ENCODE measurements at places on chromosomes 3 and 15. TPM values are rescaled to one million over a fixed set of nuclear protein-coding genes. Genes with fewer than 3 reads are reported as not detected.

Gene FBXO40
- 0.06 TPM for total RNA-seq

Gene POLQ
- total RNA-seq: 0.32 TPM

Gene NR2E3
- 0.56 TPM for total RNA-seq

Gene TMOD2
- 9.0 TPM for total RNA-seq

Gene ADGRG7
- total RNA-seq: not detected

Gene ROPN1
- total RNA-seq: not detected

DNA sequence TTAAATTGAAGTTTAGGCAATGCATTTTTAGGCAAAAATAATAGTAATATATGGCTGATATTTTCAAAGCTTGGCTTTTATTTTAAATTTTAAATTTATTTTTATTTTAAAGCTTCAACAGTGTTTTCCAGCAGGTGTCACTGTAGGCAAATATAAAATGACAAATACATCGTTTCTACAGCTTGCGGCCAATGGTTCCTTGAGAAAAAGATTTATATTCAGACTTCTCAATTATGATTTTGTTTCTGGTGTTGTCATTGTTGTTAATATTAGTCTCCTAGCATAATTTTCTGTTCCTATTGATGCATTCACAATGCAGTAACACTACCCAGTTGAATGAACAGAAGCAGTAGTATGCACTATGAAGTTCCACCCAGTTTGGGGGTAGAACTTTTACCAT is 220.7 kb upstream of the DNAJC19 start:
- no peak for DNase-seq

DNA sequence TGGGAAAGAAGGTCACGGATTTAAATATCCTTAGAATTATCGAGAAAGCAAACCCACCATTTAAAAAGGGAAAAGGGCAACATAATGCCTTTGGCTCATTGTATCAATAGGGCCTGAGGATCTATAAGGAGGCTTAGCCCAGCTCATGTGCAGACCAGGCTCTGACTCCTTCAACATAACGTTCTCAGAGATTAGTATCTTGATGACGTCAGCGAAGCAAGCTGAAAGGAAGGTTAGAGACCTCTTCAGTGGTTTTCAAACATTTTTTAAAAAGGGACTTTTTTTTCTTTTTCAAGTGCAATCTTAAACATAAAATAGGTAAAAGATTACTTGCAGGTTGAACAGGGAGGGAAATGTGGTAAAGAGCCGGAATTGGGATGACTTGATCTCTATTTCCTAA is 463.9 kb upstream of the ADAMTS9 start:
- DNase-seq: no peak

DNA sequence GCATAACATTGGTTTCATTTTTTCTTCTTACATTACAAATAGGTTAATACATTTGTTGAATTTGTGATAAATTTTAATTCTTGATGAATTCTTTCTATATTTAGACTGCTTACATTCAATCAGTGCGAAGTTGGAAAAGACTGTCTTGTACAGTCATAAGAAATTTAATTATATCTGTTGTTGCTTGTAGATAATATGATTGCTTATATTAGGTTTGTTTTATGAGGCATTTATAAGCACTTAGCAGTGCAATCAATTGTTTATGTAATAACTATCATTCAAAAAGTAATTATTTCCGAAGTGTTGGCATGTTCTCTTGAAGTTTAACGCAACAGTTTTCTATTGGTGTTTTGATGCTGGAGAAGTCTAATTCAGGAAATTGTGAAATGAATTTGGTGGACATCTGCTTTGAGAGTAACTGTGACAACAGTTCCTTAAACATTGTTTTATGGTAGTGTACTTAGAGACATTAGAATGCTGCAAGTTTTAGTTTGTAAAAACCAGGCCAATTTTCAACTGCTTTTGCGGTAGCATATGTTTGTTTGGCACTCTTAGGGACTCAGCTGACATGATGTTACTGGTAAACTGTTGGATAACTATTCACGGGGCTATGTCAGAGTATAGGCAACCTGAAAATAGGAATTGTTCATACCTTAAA is 99.7 kb downstream of the NAALADL2 start:
- no peak for DNase-seq

DNA sequence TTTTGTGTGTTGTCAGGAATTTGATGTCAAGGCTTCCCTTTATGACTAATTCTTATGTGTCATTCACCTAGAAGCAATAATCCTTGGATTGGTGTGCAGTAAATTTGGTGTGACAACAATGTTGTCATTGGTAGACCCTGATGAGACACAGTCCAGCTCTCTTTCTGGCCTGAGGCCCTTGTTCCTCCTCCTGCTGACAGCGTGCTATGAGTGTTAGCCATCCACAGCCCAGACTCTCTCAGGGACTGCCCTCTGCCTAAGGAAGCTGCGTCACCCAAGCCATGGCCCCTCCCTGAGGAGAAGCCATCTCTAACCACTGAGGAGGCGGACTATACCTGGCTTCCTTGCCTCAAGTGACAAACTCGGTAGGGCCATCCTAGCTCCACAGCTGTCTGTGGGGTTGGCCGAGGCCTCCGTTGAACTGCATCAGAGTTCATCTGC is 13.3 kb upstream of the TM4SF1 start:
- DNase-seq: no peak

- no peak for DNase-seq
These were observed 73.1 kb upstream of the PIAS1 start for GRCh38 chr15:67980773-67981685.

DNA sequence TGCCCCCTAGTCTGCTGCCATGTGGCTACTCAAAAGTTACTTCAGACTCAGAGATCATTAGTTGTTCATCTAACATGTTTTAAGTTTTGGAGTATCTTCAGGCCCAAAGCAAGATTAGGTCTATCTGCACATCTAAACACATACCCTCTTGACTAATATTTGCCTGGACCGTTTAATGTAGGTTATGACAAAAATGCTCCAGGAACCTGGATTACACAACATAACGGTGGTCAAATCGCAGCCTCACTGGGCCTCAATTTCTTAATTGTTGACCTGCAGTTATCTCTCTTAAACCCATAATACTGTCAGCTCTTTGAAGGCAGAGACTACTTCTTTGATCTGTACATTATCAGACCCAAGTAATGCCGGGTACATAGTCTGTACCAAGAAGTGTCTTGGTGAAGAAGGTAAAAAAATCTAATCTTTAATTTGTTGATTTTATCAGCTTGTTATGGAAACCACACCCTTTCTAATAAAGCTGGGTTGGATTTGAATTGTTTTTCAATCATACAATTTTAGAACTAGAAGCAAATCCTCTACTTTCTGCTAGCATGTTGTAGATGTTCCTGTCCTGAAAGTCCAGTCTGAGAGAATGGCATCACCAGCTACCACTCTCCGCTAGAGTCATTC is 3.6 kb downstream of the SNRK start:
- DNase-seq: no peak

DNA sequence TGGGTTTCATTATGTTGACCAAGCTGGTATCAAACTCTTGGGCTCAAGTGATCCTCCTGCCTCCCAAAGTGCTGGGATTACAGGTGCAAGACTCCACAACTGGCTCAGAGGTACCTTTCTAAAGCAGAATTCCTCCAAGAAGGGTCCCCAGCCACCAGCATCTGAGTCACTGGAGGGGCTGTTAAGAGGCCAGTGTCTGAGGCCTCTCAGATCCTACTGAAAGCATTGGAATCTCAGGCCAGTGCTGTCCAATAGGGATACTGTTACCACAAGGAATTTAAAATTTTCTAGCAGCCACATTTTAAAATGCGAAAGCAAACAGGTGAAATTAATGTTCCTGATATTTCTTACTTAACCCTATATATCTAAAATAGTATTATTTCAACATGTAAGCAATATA is 1.3 kb downstream of the CAV3 start:
- DNase-seq: no peak

- no peak for DNase-seq
These were observed 749 bp downstream of the ITGA11 start for GRCh38 chr15:68431037-68431791.

DNA sequence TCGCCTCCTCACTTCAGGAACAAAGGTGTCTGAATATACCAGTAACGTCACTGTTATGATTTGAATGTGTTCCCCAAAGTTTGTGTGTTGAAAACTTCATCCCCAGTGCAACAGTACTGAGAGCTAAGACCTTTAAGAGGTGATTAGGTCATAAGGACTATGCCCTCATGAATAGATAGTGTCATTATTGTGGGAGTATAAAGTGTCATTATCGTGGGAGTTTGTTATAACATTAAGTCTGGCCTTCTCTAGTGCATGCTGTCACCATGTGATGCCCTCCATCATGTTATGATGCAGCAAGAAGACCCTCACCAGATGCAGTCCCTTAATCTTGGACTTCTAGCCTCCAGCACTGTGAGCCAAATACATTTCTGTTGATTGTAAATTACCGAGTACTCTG is 53.7 kb upstream of the TLE3 start:
- DNase-seq: no peak

- DNase-seq: no peak
These were observed 1.6 kb downstream of the GP9 start for GRCh38 chr3:129061888-129062834.

DNA sequence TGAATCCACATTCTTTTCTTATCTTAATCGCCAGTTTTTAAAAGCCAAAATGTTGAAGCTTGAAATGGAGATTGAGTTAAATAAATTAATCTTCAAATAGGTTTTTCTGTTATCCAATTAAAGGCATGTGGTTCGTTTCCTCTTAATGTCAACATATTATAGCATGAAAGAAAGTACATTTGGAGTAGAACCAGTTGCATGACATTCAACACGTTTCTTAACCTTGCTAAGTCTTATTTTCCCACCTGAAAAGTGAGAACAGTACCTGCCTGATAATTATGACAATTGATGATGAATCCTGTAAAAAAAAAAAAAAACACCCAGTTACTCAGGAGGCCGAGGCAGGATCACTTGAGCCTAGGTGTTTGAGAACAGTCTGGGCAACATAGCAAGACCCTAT is 29.3 kb downstream of the PIAS1 start:
- DNase-seq: no peak

DNA sequence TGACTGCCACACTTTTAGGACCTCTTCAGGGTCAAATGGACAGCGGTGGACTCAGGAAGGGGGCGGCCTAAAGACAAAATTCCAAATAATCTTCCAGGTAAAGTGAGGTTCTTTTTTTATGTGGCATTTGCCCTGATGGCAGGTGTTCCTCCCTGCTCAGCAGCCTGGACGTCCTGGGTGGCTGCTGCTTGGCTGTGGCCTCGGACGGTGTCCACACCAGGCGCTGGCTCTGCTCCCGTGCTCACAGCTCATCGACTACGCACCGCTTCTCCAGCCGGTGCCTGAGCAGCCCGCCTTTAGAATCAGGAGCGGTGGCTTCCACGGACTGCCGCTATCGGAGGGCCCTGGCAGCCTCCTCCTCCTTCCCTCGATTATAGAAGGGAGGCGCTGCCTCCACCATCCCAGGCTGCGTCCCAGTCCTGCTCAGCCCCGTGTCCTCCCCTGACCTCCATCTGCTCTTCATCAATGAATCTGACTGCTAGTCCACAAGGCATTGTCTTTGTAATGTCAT is 41.9 kb downstream of the PCSK6 start:
- DNase-seq: no peak
